T-cell (primary cell): ENCODE measurements at places on chromosomes 5 and 9.
A peak's percentile ranks its signal among the peaks of the same experiment; 100 is the strongest.

DNA sequence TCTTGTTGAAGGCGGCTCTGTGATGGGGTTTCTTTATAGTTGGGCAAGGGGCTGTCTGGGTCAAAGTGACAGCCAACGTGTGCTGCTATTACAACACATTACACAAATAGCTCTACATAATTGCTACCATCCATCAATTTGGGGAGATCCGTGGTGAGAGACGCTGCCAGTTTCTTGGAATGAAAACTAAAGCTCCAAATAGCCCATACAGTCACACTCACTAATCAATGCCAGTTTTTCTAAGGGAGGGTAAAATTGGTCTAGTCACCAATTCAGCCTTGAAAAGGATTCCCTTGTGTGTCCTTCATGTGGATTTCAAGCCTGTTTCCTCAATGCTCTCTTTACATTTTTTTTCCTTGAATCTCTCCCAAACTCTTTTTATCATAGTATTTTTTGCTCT lies 343.3 kb upstream of the KLF4 start:
- no peak for DNase-seq

GRCh38 chr5:66561256-66561990 lies 34.8 kb upstream of the MAST4 start:
- DNase-seq, result no peak

- no peak for DNase-seq
These were observed 19.1 kb downstream of the PALM2AKAP2 start for GRCh38 chr9:109799141-109799540.

- no peak for DNase-seq
These were observed 271.2 kb downstream of the EDIL3 start for GRCh38 chr5:84113246-84114105.

DNA sequence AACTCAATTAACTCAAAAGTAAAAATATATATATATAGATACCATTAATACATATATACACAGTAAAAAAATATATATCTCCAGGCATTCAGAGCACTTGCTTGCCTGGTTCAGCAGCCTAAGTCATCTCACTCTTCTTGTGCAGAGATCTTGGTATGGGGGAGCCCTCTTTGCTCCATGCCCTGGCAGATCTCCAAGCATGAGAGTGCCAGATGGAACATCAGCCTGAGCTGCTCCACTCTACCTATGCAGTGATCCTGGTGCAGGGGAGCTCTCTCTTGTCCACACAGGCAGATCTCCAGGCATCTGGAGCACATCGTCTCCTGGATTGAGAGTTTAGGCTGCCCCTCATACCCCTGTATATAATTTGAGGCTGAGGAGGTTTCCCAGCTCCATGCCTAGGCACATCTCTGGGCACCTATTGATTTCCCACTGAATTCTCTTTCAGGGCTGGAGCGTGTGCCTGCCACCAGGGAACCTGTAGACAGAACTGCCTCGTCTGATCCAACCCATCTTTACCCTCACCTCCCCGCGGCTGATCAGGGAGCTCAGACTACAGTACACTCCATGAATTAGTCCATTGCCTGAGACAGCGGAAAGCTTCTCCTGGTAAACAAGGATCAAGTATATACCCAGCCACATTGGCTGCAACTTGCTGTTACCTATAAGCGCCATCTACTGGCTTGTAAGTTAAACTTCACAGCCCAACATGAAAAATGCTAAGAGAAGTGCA lies 342.4 kb upstream of the GRIA1 start:
- no peak for DNase-seq

GRCh38 chr5:94849821-94850736 lies 231.6 kb downstream of the SLF1 start:
- peak; percentile 16 for DNase-seq

DNA sequence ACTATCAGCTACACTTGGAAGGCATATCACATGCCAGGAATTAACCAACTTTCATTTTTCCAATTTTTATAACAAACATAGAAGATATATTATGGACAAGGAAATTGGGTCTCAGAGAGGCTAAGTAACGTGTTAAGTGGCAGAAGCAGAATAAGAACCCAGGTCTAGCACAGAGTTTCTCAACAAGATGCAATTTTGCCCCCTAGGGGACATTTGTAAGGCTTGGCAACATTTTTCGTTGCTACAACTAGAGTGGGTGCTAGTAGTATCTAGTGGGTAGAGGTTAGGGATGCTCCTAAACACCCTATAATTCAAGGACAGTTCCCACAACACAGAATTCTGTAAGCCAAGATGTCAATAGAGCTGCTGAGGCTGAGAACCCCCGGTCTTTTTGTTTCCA lies 180.6 kb downstream of the SNCAIP start:
- no peak for DNase-seq

GRCh38 chr9:95733741-95734666 lies 141.5 kb upstream of the ERCC6L2 start:
- DNase-seq, result no peak

GRCh38 chr9:14405176-14405706 lies 91.3 kb upstream of the NFIB start:
- DNase-seq, result no peak

- no peak for DNase-seq
These were observed 22.0 kb downstream of the CCNH start for GRCh38 chr5:87390576-87391199.

GRCh38 chr5:160108124-160108523 lies 11.1 kb downstream of the PWWP2A start:
- DNase-seq, result no peak

DNA sequence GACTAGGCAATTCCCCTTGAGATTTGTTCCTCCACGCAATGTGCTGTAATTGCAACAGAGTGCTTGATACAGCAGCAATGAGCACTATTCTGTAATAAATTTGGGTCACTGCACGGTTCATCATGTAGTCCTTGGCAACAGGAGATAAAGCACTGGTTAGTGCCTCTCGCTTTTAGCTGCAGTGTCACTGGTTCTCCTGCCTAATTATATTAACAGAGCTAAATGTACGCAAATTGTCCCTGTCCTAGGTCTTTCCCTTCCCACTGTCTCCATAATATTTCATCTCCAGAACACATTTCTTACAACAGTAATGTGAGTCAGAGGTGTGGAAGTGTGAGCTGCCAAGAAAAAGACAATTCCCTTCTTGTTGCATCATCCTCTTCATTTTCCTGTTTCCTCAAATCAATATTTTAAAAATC lies 553.1 kb downstream of the ZNF608 start:
- no peak for DNase-seq

GRCh38 chr9:35079041-35079425 lies 709 bp downstream of the FANCG start:
- DNase-seq, result no peak

- no peak for DNase-seq
These were observed 2.8 kb downstream of the NR3C1 start for GRCh38 chr5:143400541-143401226.

- DNase-seq, result no peak
These were observed 419.7 kb downstream of the CDH10 start for GRCh38 chr5:24225051-24225450.

GRCh38 chr9:95032580-95033341 lies 284.7 kb downstream of the FANCC start:
- no peak for DNase-seq

GRCh38 chr9:115010874-115011273 lies 80.5 kb upstream of the TNFSF8 start:
- no peak for DNase-seq

GRCh38 chr9:18721267-18721994 lies 247.5 kb downstream of the ADAMTSL1 start:
- no peak for DNase-seq

DNA sequence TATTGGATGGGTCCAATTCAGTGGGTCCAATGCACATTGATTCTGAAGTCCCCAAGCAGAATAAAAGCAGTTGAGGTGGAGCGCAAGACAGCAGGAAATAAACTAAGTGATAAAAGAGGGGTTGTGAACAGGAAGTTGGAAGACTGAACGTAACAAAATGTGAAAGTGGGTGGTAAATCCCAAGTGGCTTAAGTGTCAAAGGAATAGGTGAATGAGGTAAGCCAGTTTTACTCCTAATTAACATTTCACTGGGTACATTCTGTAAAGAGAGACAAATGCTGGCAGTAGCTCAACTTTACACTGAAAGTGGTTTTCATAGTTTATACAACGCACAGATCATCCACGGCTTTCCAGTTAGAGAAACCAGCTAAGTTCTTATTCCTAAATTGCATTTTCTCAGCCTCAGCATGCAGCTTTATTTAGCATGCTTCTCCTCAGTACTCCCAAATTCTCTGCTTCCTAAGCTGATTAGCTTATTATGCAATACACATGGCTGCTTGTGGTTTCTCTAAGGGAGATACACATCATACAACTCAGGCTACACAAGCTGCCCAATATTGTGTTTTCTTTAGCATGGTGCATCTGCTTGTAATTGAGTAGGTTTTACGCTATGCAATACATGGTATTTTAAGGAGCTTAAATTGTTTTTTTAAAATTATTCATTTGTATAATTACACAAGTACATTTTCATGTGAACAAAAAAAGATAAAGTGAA lies 34.2 kb upstream of the HSD17B4 start:
- DNase-seq, result no peak

- no peak for DNase-seq
These were observed 45.9 kb downstream of the TTC1 start for GRCh38 chr5:160054831-160055230.

DNA sequence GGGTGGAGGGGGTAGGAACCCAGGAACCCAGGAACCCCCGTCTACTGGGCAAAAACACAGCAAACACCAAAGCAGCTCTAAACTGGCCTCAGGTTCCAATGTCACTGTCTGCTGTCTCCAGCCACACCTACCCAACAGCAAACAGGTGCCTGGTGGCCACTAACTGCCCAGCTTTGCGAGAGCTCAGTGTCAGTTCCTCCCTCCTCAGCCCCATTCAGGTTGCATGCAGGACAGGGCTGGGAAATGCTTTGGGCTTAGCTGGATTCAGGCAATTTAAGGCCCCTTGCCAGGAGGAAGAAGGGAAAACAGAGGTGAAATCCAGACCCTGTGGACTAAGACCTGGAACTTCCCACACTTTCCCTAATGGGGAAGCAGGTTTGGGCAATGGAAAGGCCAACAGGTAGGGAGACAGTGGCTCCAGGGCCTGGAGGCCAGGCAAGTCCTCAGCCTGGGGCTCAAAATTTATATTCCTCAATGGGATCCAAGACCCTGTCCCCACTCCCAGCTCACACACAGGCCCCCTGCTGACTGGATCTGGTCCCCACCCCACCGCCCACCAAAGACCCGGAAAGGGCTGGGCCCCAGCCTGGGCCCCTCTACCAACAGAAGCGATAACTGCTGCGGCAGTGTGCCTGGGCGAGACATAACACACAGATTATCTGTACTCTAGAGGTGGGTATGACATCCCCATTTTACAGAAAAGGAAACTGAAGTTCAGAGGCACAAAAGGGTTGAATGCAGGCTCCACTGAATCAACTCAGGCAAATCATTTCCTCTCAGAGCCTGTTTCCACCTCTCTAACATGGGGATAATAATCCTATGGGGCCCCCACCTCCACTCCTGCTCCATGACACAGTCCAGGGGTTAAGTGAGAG lies 3.5 kb downstream of the EEIG1 start:
- DNase-seq, result no peak

- no peak for DNase-seq
These were observed 48.2 kb downstream of the GPR107 start for GRCh38 chr9:130101915-130102314.

DNA sequence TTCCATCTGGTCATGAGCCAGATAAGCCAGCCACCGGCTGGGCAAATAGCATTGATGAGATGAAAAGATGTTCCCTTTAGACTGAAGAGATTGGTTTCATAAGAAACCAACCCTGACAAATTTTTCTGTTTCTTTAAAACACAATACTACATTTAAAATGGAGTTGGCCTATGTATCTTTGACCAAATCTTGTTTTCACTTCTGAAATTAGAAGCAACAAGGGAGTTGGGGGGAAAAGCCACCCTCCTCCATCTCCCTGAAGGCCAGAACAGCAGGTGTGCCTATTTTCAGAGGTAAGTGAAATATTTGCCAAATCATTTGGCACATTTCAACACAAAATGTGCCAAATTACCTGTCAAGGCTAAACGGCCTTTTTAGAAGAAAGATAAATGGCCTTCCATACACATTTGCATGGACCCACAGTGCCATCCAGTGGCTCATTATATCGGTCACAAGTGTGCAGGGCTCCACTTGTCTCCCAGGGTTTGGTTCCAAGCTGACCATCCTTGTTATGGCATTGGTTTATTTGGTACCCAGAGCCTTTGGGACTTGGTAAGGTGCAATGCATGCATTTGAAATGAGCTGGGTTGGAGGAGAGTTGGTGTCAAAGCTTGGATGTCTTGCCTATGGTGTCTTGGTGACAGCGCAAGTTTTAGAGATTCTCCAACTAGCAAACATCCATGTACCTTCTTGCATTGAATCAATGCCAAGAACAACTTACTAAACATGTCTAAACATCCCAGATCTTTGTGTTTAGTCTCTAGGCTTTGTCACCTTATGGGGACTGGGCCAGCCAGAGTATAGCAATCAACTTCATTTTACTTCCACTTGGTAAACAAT lies 372.0 kb upstream of the KIF2A start:
- no peak for DNase-seq

- DNase-seq, result no peak
These were observed 23.6 kb downstream of the PRRC2B start for GRCh38 chr9:131417264-131418142.

- no peak for DNase-seq
These were observed 67.6 kb upstream of the RANBP3L start for GRCh38 chr5:36369219-36369690.

- DNase-seq, result peak; percentile 3
These were observed 138.4 kb upstream of the ZNF618 start for GRCh38 chr9:113737517-113738271.

DNA sequence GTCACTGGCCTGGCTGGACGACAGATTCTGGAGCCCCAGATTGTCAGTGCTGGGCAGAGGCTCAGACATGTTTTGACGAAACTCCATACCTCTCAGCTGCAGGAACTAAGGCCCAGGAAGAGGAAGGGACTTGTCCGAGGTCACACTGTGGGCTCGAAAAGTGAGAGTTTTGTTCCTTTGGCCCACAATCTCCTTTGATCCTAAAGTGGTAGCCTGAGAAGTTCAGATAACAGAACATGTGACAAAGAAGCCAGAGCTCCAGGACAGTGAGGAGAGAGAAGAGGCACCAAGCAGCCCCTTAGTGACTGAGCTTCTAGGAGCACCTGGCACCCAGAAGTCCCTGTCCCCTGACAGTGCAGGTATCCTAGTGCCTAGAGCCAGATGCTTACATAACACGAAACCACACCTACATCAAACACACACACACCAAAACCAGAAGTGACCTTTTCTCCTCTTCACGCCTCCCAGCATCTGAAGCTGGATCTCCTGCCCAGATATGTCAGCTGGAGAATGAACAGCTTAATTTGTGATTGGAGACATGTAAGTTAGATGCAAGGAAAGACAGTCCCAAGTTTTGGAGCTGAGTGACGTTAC lies 88.9 kb downstream of the ADRB2 start:
- DNase-seq, result no peak

- no peak for DNase-seq
These were observed 160.6 kb downstream of the TAF11L14 start for GRCh38 chr5:17794815-17795214.

- no peak for DNase-seq
These were observed 13.0 kb upstream of the DPM2 start for GRCh38 chr9:127950513-127951289.

GRCh38 chr9:73135394-73135793 lies 16.3 kb upstream of the ANXA1 start:
- DNase-seq, result no peak

GRCh38 chr9:131442351-131442750 lies 48.5 kb downstream of the PRRC2B start:
- no peak for DNase-seq
